NCI-H2081 (cell line): ENCODE measurements at places on chromosomes 12 and 14.

GRCh38 chr12:102800565-102800964 lies 116.5 kb downstream of the PAH start:
- no peak for DNase-seq

DNA sequence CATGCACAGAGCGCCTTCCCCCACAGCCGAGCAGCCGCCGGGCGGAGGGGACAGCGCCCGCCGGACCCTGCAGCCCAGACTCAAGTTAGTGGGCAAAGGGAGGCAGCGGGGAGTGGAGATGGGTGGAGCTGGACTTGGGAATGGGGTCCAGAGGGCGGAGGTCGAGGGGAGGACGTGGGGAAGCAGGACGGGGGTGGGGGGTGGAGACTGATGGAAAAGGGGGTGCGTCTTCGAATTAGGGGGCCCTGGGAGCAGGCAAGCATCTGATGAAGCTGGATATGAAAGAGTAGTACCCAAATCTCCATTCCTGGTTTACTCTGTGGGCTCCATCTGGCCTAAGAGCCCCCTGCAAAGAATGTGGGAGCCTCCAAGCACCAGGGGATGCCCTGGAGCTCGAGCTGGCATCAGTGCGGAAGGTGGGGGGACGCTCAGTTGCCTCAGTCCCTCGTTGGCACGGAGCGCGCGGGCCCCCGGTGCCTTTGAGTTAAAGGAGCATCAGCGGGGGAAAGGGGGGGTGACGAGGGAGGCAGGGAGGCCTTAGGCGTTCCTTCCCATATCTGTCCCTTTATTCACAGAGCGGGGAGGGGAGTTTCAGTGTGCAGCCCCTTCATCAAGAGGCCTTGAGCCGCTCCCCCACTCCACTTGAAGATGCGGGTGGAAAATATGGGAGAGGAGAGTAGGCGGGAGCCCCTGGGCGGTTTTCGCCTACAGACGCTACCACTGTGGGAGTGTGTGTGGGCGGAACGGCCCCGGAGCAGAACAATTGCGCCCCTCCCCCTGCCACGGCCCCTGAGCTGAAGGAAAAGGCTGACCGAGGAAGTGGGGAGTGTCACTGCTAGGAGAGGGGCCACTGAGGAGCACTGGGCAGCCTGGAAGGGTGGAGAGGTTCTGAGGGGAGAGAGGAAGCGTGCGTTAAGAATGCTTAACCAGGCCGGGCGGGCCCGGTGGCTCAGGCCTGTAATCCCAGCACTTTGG lies 644 bp downstream of the NAB2 start:
- DNase-seq = no peak

DNA sequence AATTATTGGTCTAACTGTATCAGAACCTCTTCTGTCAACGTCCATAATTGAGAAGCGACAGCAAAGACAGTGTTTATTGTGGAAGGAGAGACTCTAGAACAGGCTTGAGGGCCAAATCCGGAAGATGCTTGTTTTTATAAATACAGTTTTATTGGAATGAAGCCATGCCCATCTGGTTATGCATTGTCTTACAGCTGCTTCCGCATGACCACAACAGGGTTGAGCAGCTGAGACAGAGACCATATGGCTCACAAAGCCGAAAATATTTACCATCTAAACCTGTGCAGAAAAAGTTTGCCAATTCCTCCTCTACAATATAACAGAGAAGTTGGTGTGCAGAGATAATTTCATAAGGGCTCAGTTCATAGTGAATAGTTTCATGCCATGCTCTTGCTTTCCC lies 24.5 kb downstream of the PRKAB1 start:
- no peak for DNase-seq

- no peak for DNase-seq
Observed at GRCh38 chr12:81863406-81863805, 104.3 kb upstream of the PPFIA2 start.

DNA sequence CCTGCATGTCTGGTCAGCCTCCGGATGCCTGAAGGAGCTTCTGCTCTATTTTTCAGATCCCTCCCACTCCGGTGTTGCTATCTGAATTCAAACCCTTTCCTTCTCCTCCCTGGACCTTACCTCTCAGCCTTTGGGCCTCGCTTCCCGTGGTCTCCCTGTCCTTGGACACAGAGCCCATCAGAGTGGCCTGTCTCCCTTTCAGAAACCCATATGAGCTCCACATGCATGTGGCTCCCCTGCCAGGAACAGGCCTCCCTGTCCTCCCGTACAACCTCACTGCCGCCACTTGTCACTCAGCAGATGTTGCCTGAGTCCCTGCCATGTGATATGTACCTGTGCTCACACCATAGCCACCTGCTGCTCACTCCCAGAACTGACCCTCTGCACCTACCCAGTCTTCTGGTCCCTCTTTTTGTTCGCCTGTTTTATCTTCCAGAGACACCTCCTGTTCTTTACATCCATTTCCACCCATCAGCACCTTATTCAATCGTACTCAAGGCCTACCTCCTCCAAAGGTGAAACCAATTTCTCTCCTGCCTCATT lies 182.5 kb downstream of the ZFP36L1 start:
- no peak for DNase-seq

DNA sequence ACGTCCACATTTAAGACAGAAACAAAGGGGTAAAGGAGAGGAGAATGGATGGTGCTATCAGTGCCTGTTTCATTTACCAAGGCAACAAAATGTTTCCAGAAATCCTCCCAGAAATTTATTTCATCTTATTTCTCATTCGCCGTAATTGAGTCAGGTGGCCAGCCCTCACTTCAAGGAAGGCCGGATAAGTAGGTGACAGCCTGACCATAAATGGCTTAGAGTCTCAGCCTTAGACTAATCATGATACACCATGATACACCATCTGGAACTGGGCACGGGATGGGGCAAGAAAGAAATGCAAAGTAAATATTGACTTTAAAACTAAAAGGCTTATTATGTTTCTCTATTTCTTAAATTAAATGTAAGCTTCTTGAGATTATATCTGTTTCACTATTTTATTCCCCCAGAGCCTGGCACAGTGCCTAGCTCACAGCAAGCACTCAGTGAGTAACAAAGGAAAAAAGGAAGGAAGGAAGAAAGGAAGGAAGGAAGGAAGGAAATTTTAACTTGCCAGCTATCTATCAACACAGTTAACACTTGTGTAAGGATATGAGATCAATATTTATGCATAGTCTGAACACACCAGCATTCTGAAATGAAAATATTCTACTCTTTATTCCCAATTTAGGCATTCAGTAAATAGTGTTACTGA lies 106.1 kb upstream of the FSCB start:
- no peak for DNase-seq

GRCh38 chr14:100609941-100610391 lies 22.7 kb upstream of the BEGAIN start:
- DNase-seq = no peak

- no peak for DNase-seq
Observed at GRCh38 chr14:50022661-50023060, 93.7 kb downstream of the VCPKMT start.

DNA sequence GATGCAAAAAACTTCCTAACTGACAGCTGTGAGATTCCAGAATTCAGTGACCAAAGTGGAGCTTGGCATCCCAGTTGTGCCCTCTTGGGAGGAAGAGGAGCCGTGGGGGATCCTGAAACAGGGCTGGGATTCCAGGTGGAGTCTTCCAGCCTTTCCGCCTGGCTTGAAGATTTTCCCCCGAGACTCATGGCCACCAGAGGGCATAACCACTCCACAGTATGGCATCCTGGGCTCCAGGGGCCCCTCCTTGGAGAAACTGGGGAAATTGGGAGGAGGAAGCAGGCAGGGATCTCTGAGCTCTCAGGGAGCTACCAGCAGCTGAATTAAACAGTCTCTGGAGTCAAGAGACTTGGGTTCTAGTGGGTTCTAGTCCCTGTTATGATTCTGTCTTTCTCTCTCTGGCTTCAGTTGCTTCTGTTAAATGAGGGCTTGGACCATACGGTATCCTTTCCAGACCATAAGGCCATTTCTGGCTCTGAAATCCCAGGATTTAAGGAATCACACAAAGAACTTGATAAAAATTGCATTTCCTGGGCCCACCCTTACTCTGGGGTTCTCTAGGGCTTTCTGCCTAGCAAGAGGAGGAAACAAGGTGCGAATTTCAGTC lies 2.6 kb upstream of the TAMALIN start:
- DNase-seq = peak; percentile 76
